ENCODE measurements at places on chromosomes 7 and 10. TPM values are rescaled to one million over a fixed set of nuclear protein-coding genes. Genes with fewer than 3 reads are reported as not detected.

The LMOD2 gene
- not detected for total RNA-seq

DNA sequence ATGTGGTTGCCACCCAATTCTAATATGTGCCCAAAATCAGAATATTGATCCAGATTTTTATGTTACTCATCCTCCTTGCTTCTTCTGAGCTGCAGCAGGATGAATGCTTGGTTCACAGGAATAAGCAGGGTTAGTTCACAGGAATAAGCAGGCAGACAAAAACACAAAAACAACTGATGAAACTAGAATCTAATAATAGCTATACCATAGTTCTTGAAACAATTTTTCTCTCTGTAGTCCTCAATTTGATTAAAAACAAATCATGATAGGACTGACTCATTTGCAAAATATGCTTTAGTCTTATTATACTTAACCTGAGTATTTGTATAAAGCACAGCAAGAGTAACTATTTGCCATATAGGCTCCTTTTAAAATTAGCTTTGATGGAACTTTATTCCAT, 24.4 kb upstream of the ARHGAP12 start:
- DNase-seq: no peak

DNA sequence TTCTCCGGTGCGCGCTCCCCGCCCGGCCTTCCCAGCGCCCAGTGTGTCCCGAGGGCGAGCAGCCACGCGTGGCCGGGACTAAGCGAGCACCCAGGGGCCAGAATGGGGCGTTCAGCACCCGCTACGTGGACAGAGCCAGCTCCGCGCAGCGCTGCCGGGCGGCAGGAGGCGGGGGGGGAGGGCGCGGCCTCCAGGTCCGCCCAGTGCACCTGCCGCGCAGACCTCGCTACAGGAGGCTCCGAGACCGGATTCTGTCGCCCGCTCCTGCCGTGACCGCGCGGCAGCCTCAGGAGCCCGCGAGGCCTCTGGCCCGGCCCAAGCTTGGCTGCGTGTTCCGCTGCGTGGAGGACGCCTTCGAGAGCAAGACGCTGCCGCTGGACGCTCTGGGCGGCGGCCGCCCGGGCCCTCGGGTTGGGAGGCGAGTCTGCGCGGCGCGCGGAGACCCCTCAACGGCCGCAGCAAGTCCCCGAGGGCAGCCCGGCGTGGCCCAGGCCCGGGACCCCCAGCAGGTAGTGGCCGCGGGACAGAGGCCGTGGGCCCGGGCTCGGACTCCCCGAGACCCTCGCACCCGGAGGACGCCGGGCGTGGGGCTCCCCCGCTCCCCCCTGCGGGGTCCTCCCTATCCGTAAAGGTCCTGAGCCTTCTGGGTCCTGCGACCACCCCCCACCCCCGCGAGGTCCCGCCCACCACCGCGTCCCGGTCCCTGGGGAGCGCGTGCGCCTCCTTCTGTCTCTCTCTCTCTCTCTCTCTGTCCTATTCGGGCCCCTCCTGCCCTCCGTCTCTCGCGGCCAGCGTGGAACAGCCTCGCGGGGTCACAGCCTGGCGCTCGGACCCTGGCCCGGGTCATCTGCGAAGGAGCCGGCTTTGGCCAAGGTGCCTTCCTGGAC, 904 bp upstream of the DPYSL4 start:
- no peak for DNase-seq

GRCh38 chr7:150564006-150564405, 3.2 kb upstream of the GIMAP4 start:
- DNase-seq: no peak

DNA sequence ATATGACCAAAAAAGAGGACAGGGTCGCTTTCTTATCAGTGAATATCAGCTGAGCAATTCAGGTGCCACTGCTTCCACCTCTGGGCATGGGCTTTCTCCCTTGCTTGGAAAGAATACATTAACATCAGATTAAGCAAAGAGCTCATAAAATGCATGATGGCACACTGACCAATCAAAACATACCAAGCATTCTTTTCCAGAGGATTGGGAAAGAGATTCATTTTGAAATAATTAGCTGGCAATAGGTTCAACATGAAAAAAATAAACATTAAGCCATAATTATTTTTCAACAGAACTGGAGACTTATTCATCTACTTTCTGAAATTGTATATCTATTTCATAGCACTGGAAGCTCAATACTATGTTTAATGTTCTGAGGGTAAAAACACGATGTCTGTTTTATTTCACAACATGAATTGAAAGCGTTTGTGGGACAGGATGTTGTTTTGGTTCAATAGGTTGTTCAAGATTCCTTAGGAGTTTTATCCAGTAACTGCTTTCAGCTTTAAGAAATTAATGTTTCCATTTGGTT, 53.2 kb downstream of the TFAM start:
- no peak for DNase-seq

DNA sequence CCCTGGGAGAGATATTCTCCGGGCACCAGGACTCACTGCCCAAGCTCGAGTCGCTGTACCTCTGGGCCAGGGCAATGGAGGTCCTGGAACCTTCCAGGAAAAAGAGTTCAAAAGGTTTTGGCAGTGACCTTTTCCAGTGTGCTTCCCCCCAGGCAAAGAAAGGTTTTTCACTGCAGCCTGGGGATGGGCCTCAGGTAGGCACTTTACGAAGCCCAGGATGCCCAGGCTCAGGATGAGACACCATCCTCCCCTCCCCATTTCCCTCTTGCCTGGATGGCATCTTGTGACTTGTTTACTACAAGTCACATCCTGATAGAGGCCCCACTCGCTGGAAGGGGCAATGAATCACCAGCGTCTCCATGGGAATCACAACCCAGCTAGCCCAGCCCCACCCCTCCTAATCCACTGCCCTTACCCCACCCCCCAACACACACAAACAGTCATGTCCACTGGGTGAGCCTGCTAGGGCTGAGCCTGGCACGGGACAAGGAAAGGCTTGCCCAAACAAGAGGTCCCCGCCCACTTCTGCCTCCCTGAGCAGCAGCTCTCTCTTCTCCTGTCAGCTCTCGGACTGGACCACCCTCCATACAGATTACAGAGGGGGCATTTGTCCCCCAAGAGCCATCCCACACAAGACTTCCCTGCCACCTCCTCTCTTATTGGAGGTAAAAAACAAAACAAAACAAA, 93.8 kb upstream of the SMNDC1 start:
- no peak for DNase-seq

All from sigmoid colon (tissue), 7 donors.